ENCODE measurements at places on chromosomes 16 and 17. TPM values are rescaled to one million over a fixed set of nuclear protein-coding genes. Genes with fewer than 3 reads are reported as not detected.

Gene TMEM106A
- total RNA-seq, result 8.4 TPM

Gene PRSS33
- not detected for total RNA-seq

Gene PABPN1L
- not detected for total RNA-seq

Gene NOD2
- total RNA-seq, result 0.83 TPM

Gene RNF222
- not detected for total RNA-seq

Gene UNC45B
- not detected for total RNA-seq

Gene RETREG3
- total RNA-seq, result 39.3 TPM

Gene EPN3
- not detected for total RNA-seq

Gene ZNRF1
- 18.8 TPM for total RNA-seq

Gene TLE7
- not detected for total RNA-seq

Gene NPIPA7
- 1.8 TPM for total RNA-seq

Gene TERB1
- not detected for total RNA-seq

- H3K4me3 ChIP-seq, result no peak overlapping the region
- no peaks in the 10 kb centered on the region for H3K27me3 ChIP-seq
- H3K36me3 ChIP-seq, result no peaks in the 10 kb centered on the region
- no peak for DNase-seq
Measured at GRCh38 chr16:25914357-25914962, 222.7 kb downstream of the HS3ST4 start.

DNA sequence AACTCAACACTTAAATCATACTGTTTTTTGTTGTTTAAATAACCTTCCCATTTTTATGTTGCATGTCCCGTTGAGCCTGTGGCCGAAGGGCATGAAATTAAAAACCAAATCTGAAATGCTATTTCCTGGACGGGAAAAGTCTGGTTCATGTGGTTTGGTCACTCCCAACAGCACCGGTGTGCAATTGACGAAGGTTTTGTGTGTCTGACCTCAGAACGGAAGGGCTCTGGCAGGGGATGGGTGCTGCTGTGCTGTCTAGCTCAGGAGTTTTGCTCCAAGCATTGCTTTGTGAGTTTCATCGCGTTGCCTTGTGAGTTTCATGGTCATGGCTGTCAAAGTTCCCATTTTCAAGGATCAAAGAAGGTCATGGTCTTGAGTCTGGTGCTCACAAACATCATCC lies 363.3 kb downstream of the XYLT1 start:
- H3K27me3 ChIP-seq, result no peaks in the 10 kb centered on the region
- H3K4me1 ChIP-seq, result no peaks in the 10 kb centered on the region
- no peak for DNase-seq
- H3K36me3 ChIP-seq, result no peaks in the 10 kb centered on the region

- no peak overlapping the region for H3K4me3 ChIP-seq
- no peaks in the 10 kb centered on the region for H3K4me1 ChIP-seq
- H3K27me3 ChIP-seq, result no peaks in the 10 kb centered on the region
Measured at GRCh38 chr17:43015579-43015978, 6.6 kb downstream of the VAT1 start.

- H3K27me3 ChIP-seq, result no peaks in the 10 kb centered on the region
- H3K4me3 ChIP-seq, result no peak overlapping the region
- DNase-seq, result peak; percentile 65
Measured at GRCh38 chr16:21060027-21060510, 90.6 kb downstream of the DNAH3 start.

GRCh38 chr17:20158580-20158979 lies 149.4 kb downstream of the SPECC1 start:
- H3K4me3 ChIP-seq, result no peak overlapping the region
- no peak overlapping the region for H3K27ac ChIP-seq
- H3K27me3 ChIP-seq, result peaks cover 12% of the 10 kb centered on the region
- DNase-seq, result no peak
- H3K4me1 ChIP-seq, result no peaks in the 10 kb centered on the region

DNA sequence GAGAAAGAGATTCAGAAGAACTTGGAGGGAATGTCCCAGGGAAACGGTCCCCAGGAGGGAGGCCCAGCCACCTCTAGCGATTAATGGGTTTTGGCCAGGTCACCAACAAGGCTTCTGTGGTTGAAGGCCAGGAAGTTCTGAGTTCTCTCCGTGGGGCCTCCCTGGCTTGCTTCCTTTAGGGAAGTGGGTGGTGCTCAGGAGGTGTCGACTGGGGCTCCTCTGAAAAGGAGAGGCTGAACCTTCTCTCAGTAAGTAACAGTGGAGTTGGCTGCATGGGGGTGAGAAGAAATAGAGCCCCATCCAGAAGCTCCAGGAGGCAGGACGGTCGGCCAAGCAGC lies 77.1 kb upstream of the GSE1 start:
- no peaks in the 10 kb centered on the region for H3K36me3 ChIP-seq
- H3K4me1 ChIP-seq, result peaks cover 4% of the 10 kb centered on the region
- peak overlapping the region; percentile 67 for H3K27ac ChIP-seq
- no peak for DNase-seq

GRCh38 chr17:6021627-6022026 lies 48.6 kb upstream of the WSCD1 start:
- no peak overlapping the region for H3K27ac ChIP-seq
- no peaks in the 10 kb centered on the region for H3K36me3 ChIP-seq
- no peaks in the 10 kb centered on the region for H3K4me1 ChIP-seq
- H3K4me3 ChIP-seq, result no peak overlapping the region
- DNase-seq, result no peak
- no peaks in the 10 kb centered on the region for H3K27me3 ChIP-seq

GRCh38 chr16:66947302-66948065 lies 12.2 kb downstream of the CES2 start:
- H3K4me1 ChIP-seq, result peaks cover 21% of the 10 kb centered on the region
- peak; percentile 73 for DNase-seq
- H3K4me3 ChIP-seq, result peak overlapping the region; percentile 49
- H3K36me3 ChIP-seq, result no peaks in the 10 kb centered on the region
- H3K27ac ChIP-seq, result no peak overlapping the region
- no peaks in the 10 kb centered on the region for H3K27me3 ChIP-seq

- no peaks in the 10 kb centered on the region for H3K27me3 ChIP-seq
- H3K4me1 ChIP-seq, result no peaks in the 10 kb centered on the region
- no peaks in the 10 kb centered on the region for H3K36me3 ChIP-seq
- no peak for DNase-seq
- no peak overlapping the region for H3K27ac ChIP-seq
Measured at GRCh38 chr17:10186771-10187410, 11.5 kb downstream of the GAS7 start.

DNA sequence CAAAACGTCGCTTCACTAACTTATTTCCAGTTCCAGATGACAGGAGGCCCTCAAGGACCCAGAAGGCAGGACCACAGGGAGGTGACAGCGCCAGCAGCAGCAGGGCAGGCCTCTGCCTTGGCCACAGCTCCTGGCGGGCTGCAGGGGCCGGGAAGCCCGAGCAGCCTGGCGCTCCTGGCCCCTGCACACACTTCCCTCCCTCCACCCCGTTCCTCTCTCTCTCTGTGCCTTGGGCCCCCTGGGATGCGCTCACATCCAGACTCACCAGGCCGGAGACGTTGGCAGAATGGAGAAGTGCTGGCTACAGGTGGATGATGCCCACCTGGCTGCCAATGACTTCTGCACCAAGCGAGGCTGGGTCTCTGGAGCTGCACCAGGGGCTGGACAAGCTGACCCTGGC lies 12.7 kb downstream of the ZNF594 start:
- no peaks in the 10 kb centered on the region for H3K36me3 ChIP-seq
- no peak for DNase-seq
- H3K4me3 ChIP-seq, result no peak overlapping the region
- no peaks in the 10 kb centered on the region for H3K4me1 ChIP-seq

DNA sequence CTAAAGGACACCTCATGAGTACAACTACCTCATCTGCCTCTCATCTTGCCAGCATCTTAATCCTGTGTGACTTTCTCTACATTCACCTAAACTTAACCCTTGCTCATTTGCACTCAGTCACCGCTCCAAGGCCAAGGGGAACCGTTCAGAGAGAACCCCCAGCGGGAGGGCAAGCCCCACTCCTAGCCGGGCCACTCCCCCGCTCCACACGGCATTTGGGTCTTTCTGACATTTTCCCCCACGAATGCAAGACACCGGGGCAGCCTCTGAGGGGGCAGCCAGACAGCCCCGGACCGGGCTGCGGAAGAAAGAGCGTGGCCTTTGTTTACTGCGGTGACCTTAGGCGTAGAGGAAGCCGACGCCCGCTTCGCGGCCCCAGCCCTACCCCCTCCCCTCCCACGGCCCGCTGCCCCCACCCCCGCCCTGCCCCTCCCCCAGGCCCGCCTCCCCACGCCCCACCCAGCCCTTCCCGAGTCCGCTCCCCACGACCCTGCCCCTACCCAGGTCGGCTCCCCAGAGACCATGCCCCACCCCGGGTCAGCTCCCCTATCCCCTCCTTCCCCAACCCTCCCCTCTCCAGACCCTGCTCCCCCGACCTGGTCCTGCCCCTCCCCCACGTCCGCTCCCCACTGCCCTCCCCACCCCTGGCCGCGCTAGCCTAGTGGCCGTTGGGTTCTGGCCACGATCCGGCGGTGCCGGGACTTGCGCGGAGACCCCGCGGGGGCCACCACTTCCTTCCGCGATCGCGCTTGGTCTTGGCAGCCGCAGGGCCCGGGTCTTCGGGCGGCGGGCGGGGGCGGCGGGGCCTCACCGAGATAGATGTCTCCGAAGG lies 789 bp downstream of the CSNK1D start:
- peak; percentile 71 for DNase-seq
- H3K36me3 ChIP-seq, result peaks cover 3% of the 10 kb centered on the region

DNA sequence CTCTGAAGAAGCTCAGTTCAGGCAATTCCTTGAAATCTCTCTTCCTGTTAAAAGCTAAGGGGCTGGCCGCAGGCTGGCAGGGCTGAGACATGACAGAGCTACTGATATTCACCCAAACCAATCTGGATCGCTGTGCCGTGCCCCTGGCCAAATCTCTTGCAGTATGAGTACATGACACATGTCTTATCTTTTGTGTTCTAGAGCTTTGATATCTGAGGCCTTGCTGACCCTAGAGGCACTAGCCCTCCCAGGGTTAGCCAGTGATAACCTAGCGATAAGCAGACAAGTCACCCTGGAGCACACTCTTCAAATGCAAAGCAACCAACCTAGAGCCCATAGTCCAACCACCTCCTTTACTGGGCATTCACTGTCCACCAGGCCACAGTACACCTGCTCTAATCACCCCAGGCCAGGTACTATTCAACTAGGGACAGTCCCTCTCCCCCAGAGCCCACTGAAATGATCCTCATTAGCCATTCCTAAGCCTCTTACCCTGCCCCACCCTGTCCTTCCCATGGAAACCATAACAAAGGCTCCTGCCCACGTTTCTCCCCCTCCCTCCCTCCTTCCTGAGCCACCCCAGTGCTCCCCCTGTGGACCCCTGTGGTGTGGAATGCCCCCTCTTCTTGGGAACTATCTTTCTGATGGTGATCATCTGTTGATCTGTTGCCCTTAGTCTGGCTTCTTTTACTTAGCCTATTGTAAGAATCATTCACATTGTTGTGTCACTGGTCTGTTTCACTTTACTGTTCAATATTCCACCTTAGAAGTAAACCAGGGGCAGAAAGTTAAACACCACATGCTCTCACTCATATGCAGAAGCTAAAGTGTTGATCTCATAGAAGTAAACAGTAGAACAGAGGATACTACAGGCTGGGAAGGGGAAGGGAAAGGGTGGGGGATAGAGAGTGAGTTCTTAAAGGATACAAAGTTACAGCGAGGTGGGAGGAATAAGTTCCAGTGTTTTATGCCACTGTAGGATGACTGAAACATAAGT lies 52.5 kb downstream of the TEKT5 start:
- H3K4me3 ChIP-seq, result no peak overlapping the region
- no peaks in the 10 kb centered on the region for H3K27me3 ChIP-seq
- DNase-seq, result no peak
- H3K4me1 ChIP-seq, result peaks cover 17% of the 10 kb centered on the region
- H3K27ac ChIP-seq, result no peak overlapping the region

- no peak overlapping the region for H3K4me3 ChIP-seq
- DNase-seq, result no peak
- H3K4me1 ChIP-seq, result no peaks in the 10 kb centered on the region
- no peak overlapping the region for H3K27ac ChIP-seq
- H3K36me3 ChIP-seq, result no peaks in the 10 kb centered on the region
Measured at GRCh38 chr17:49891271-49891670, 43.4 kb upstream of the TAC4 start.

- no peaks in the 10 kb centered on the region for H3K4me1 ChIP-seq
- no peaks in the 10 kb centered on the region for H3K27me3 ChIP-seq
- no peak overlapping the region for H3K4me3 ChIP-seq
- no peaks in the 10 kb centered on the region for H3K36me3 ChIP-seq
- no peak for DNase-seq
Measured at GRCh38 chr16:47732523-47733111, 271.5 kb downstream of the PHKB start.

DNA sequence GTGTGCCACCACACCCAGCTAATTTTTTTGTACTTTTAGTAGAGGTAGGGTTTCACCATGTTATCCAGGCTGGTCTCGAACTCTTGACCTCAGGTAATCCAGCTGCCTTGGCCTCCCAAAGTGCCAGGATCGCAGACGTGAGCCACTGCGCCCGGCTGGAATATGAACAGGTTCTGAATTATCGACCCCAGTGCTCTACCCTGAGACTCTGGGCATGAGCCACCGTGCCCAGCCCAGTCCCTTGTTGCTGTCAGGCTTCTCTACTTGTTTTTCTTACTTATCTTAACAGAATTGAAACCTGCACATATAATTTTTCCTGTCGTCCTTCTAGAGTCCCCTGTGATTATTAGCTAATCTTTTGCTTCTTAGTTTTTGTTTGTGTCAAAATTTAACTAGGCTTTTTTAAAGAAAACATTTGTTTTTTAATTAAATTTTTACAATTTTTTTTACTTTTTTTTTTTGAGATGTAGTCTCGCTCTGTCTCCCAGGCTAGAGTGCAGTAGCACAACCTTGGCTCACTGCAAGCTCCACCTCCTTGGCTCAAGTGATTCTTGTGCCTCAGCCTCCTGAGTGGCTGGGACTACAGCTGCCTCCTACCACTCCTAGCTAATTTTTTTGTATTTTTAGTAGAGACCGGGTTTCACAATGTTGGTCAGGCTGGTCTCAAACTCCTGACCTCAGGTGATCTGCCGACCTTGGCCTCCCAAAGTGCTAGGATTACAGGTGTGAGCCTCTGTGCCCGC lies 66.7 kb downstream of the AP2B1 start:
- no peaks in the 10 kb centered on the region for H3K36me3 ChIP-seq
- H3K4me1 ChIP-seq, result no peaks in the 10 kb centered on the region
- H3K27me3 ChIP-seq, result no peaks in the 10 kb centered on the region
- H3K4me3 ChIP-seq, result no peak overlapping the region
- DNase-seq, result no peak
- H3K27ac ChIP-seq, result no peak overlapping the region

DNA sequence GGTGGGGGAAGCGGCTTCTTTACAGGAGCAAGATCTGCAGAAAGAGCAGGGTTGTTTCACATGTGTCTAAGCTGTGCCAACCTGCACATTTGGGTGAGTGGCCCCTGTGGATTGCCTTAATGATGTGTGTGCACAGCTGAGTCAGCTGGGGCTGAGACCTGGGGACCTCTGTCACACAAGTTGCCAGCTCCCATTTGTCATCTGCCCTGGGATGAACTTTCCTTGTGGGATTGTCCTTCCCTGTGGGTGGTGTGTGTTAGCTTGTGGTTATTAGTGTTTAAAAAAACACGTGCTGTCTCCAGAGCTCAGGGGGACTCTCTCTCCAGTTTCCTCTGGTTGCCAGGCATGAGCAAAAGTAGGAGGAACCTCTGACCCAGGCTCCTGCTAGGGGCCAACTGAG lies 400.5 kb upstream of the CCL2 start:
- no peaks in the 10 kb centered on the region for H3K27me3 ChIP-seq
- no peaks in the 10 kb centered on the region for H3K4me1 ChIP-seq
- H3K4me3 ChIP-seq, result no peak overlapping the region
- no peaks in the 10 kb centered on the region for H3K36me3 ChIP-seq

GRCh38 chr16:84524346-84524920 lies 20.0 kb upstream of the MEAK7 start:
- no peak for DNase-seq
- no peaks in the 10 kb centered on the region for H3K36me3 ChIP-seq
- H3K4me1 ChIP-seq, result no peaks in the 10 kb centered on the region
- H3K4me3 ChIP-seq, result no peak overlapping the region
- no peak overlapping the region for H3K27ac ChIP-seq
- H3K27me3 ChIP-seq, result no peaks in the 10 kb centered on the region

Measured in right lobe of liver (tissue), 6 donors.